ENCODE measurements at places on chromosomes 2 and 18.

- DNase-seq = no peak
These were observed at the start of gene XDH for GRCh38 chr2:31414601-31415241. Gene XDH, minus strand, starts transcription at chr2:31414742. Its CDS starts 76 bp downstream, at chr2:31414666.

DNA sequence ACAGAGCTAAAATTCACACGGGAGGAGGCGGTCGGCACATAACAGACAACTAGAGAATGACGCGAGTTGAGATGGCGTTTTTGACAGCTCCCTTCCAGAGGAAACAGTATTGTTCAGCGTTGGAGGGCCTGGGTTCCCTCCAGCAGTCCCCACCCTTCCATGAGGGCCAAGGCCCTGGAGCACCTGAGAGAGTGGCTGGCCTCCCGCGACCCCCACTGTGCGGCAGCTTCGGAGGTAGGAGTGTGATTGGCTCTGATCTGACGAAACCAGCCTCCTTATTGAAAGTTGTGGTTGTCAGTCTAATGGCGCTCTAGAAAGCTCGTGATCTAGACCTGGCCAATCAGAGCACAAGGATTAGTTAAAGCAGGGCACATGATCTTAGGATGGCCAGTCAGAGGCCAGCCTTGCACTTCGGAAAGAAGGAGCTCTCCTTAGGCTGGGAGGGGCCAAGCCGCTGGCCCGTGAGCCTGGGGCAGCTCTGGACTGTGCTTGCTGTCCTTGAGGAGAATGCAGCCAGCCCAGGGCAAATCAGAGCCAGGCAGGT is 104.5 kb upstream of the CELF4 start:
- DNase-seq = no peak

GRCh38 chr2:67083951-67084350 is 313.2 kb upstream of the ETAA1 start:
- DNase-seq = no peak

DNA sequence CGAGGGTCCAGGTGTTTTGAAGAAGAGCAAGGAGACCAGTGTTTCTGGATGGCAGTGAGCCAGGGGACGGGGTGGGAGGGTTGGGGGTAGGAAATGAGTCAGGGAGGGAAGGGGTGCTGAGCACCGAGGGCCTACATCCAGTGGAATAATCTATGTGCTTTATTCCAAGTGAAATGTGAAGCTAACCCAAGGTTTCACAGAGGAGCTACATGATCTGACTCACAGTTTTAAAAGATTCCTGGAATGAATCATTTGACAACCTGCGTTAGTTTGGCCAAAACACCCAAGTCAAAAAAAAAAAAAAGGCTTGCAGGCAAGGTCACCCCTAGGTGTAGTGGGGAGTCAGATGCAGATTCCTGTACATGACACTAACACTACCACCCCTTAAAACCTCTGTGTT is 419.7 kb upstream of the MEX3C start:
- no peak for DNase-seq

DNA sequence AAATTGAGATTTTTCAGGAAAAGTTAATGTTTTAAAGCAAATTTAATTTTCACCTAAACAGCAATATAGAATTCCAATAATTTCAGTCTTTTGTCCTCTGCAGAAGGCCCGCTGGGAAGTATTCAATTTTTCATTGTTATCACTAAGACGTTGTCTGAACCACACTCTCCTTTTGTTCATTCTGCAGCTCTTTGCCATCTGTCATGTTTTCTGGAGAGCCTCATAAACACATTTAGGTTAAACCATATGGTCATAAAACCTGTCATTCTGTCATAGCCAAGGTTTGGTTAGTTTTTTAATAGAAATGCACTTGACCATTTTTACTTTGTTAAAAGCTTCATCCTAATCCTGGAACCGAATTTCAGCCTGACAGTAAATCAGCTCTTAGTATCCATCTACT is 54.0 kb upstream of the PGAP1 start:
- DNase-seq = no peak
